ENCODE measurements at places on chromosomes 16 and 17.

DNA sequence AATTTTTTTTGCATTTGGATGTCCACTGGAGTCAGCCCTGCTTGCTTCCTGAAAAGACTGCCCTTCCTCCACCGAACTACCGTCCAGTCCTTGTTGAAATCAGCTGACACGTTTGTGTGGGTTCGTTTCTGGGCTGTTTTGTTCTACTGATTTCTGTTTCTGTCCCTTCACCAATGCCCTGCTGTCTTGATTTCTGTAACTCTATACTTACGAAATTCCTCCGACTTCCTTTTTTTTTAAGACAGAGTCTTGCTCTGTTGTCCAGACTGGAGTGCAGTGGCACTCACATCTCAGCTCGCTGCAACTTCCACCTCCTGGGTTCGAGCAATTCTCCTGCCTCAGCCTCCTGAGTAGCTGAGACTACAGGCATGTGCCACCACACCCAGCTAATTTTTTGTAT lies 8.4 kb upstream of the GAA start:
- DNase-seq, result no peak

DNA sequence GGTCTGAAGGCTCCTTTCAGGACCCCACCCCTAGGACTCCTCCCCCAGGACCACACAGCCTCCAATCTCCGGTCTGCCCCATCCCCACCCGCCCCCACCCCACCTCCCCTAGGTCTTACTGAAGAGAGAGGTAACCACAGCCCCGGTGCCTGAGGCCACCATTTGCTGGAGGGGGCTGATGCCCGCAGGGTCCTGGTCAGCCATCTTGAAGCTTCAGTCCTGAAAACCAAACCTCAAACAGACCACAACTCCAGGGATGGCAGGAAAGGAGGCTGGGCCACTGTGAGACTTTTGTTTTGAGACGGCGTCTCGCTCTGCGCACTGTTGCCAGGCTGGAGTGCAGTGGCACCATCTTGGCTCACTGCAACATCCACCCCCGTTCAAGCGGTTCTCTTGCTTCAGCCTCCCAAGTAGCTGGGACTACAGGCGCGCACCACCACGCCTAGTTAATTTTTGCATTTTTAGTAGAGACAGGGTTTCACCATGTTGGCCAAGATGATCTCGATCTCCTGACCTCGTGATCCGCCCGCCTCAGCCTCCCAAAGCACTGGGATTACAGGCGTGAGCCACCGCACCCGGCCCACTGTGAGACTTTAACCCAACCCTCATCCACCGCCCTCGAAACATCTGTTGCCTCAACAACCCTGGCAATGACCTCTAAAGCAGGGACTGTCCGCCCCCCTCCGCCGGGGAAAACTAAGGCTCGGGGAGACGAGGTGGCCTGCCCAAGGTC lies 1.1 kb downstream of the SLC25A39 start:
- no peak for DNase-seq

DNA sequence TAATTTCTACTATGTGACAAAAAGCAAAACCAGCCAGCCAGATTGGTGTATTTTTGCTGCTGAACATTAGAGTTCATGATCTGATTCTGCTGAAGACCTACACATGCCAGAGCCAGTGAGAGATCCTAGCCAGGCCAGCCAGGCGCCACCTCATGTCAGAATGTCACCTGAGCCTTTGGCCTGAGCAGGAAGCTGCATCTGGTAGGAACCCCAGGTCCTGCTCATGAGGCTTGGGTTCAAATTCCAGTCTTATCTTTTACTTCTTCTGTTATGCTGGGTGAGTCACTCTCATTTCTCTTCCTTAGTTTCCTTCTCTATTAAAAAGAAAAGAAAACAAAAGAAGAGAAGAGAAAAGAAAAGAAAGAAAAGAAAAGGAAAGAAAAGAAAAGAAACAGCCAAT lies 585.1 kb upstream of the CDH5 start:
- DNase-seq, result no peak

GRCh38 chr16:88512728-88513696 lies 57.2 kb upstream of the ZC3H18 start:
- no peak for DNase-seq

GRCh38 chr16:8716592-8716991 lies 42.2 kb downstream of the ABAT start:
- no peak for DNase-seq

- DNase-seq, result no peak
Observed at GRCh38 chr17:42591411-42591810, 13.9 kb upstream of the PSMC3IP start.

GRCh38 chr17:59751955-59752413 lies 44.5 kb downstream of the VMP1 start:
- DNase-seq, result no peak

- no peak for DNase-seq
Observed at GRCh38 chr16:65547772-65548446, 426.0 kb upstream of the CDH11 start.

GRCh38 chr17:55770196-55770870 lies 19.5 kb downstream of the PCTP start:
- no peak for DNase-seq

- peak; percentile 96 for DNase-seq
Observed at GRCh38 chr16:80899809-80900592, 95.6 kb upstream of the CDYL2 start.

- DNase-seq, result no peak
Observed at GRCh38 chr16:89759746-89760340, 38.5 kb downstream of the ZNF276 start.

GRCh38 chr17:81013642-81014041 lies 21.3 kb upstream of the BAIAP2 start:
- no peak for DNase-seq

GRCh38 chr17:43924558-43924957 lies 17.2 kb upstream of the MPP2 start:
- no peak for DNase-seq

DNA sequence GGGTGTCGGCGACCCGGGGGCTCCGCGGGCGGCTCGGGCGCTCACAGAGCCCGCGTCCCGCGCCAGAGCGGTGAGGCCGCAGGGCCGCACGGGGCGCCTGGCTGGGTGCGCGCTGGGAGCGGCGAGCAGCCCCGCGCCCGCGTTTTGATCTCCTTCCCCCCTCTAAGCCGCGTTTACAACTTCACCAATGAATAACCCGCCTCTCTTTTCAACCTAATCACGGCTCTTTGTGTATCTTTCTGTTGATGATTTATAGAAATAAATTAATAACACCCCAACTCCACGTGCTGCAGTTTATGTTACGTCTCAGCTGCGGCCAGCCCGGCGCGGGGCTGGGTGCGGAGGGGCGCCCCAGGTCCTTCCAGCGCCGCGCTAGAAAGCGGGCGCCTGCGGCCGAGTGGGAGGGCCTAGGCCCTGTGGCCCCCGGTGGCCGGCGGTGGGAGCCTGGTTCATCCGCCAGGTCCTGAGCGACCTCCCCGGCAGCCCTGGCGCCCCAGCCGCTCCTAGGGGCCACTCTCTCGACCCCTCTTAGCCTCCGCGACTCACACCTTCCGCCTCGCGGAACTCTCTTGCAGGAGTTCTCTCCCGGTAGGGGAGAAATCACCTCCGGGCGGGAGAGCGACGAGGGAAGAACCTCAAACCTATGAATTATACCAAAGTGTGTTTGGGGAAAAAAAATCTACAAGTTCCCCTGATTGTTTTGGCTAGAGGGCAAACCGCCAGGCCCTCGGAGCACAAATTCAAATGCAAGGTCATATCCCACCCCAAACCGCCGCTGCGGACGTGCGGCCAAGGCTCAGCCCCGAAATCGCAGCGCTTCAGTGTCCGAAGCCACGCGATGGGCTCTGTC lies 1.9 kb downstream of the HNF1B start:
- DNase-seq, result no peak

DNA sequence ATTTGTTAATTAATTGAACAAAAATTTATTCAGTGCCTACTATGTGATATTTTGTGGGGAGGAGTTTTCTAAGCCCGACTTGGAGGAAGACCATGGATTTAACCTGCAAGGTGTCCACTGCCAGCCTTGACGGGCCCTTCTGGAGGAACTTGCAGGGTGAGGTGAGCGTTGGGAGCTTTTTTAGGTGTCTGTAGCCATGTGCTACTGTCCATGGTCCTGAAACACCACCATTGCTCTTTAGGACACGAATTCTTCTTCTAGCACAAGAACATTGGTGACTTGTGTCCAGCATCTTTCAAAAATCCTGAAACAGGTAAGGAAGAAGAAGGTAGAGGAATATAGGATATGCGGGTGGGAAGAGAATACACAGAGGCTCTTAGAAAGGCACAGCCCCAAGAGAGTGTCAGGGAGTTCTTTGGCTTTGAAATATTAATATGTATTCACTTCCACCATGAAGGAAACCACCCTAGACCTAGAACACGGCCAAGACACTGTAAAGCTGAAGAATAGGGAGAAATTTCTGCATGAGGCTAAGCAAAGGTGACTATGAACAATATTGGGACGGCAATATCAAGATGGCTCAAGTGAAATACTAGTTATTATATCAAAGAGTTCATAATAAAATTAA lies 27.9 kb upstream of the OR4D1 start:
- peak; percentile 15 for DNase-seq

- no peak for DNase-seq
Observed at GRCh38 chr17:18964550-18964949, 12.6 kb downstream of the SLC5A10 start.

- DNase-seq, result no peak
Observed at GRCh38 chr16:51404386-51404785, 253.3 kb upstream of the SALL1 start.

- no peak for DNase-seq
Observed at GRCh38 chr16:23847948-23848347, 12.2 kb downstream of the PRKCB start.

GRCh38 chr17:56948491-56948890 lies 12.4 kb downstream of the COIL start:
- DNase-seq, result no peak

GRCh38 chr16:3495176-3495575 lies at the start of gene C16orf90:
TSS of gene C16orf90 (minus strand) at chr16:3495489. CDS start at chr16:3495421, 68 bp downstream.
- DNase-seq, result no peak

DNA sequence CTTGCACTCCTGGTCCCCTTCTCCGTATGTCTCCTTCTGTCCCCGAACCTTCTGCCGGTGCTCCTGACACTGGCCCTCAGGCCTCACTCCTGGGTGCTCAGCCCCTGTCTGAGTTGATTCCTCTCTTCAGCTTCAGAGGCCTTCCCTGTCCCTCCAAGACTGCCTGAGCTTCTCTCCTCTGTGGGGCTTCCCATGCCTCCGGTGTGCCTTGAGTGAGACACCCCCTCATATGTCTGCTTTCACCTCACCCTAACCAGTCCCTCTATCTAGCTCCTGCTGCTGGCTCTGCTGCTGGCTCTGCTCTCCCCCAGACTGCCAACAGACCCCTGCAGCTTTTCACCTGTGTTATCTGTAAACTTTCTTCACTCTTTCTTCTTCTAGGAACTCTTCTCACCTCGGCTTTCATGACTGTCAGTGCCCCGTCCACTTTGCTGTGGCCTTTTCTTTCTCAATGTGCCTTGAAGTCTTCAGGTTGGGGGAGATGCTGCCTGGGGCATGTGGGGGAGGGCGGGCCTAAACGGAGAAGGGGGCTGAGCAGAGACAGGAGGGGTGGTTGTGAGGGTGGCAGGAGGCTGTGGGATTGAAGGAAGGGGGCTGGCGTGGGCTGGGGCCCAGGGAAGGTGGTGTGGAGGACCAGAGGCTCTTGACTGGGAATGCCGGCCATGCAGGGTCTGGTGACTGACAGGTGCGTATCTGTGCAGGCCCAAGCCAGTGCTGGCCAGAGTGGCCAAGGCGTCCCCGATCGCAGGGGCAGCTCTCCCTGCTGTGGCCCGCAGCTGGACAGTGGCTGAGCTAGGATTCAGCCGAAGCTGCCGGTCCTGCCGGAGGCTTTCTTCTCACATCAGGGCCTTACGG lies 81.3 kb downstream of the METRNL start:
- DNase-seq, result no peak

- DNase-seq, result no peak
Observed at GRCh38 chr16:22765479-22765878, 48.5 kb upstream of the HS3ST2 start.

GRCh38 chr17:66423056-66423955 lies 120.9 kb downstream of the PRKCA start:
- no peak for DNase-seq

GRCh38 chr17:58307468-58308172 lies 21.0 kb downstream of the TSPOAP1 start:
- DNase-seq, result peak; percentile 30

DNA sequence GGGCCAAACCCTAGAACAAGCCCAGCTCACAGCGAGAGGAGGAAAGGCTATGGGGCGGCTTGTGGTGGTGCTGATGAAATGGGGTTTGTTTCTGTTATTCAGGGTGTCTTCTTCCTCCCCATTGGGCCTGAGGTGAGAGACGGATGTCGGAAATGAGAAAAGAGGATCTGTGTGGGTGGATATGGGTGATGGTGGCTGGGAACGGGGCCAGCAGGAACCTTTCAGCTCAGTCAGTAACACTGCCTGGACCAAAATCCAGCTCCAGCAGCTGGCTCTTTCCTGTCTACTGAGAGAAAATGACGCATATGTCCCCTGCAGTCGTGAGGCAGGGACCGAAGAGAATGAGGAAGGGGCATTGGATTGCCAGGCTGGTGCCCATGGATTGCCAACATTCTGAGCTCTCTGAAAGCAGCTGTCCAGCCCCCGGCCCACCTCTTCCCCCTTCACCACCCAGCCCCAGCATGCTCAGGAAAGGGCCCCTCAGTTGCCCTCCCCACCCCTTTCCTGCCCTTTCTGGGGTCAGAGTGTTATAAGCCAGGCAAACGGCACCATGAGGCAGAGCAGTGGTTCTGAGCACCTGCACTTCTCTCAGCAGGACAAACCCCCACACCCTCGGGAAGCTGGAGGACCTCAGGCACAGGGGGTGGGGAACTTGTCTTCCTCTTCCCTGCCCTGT lies 4.0 kb downstream of the MYH3 start:
- DNase-seq, result no peak

GRCh38 chr16:30762991-30763725 lies 1.0 kb downstream of the RNF40 start:
- DNase-seq, result no peak

GRCh38 chr16:56195151-56195550 lies 3.9 kb downstream of the GNAO1 start:
- no peak for DNase-seq

DNA sequence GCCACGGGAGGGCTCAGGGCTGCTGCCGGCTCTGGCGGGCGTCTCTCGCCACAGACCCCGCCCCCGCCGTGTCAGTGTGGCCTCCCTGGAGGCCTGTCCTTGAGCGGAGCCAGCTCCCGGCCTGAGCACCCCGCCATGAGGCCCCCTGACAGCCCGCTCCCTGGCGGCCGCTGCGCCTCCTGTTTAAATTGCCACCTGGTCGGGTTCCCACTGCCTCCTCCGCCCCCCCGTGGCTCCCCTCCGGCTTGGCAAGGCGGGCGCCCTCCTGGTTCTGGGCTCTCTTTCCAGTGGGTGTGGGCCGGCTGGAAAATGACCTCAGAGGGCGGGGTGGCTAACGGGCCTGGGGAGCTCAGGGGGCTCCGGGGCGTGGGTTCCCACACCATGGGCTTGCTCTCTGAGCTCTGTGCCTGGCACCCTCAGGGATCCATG lies 42.1 kb upstream of the SSTR5 start:
- peak; percentile 86 for DNase-seq

GRCh38 chr17:79177877-79178276 lies 103.3 kb downstream of the ENGASE start:
- no peak for DNase-seq

- DNase-seq, result no peak
Observed at GRCh38 chr16:17431012-17431411, 39.7 kb downstream of the XYLT1 start.

- DNase-seq, result no peak
Observed at GRCh38 chr16:72094266-72094610, 591 bp downstream of the DHX38 start.

GRCh38 chr17:57195785-57196460 lies 60.4 kb upstream of the MSI2 start:
- DNase-seq, result no peak

- DNase-seq, result peak; percentile 63
Observed at GRCh38 chr17:73710095-73710592, 65.9 kb upstream of the SDK2 start.

All from right cardiac atrium (tissue), 5 donors.